GM04504 (cell line): ENCODE measurements at places on chromosomes 3 and 15.

- DNase-seq: no peak
Measured at GRCh38 chr3:126525853-126526667, 2.1 kb downstream of the CHST13 start.

DNA sequence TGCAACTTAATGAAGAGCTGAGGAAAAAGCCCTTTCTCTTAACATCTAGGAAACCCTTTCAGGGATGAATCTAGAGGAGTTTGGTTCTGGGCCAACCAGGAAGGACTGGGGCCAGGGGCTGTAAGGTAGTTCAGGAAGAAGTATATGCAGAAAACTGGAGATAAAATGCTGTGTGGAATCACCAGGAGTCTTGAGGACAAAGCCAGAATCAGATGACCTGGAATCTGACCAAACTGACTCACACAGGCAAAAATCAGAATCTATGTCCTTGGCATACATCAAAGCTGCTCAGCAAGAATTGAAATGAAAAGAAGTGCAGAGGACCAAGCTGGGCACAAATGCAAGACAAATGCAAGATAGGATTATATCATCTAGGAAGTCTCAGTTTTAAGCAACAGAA lies 59.4 kb upstream of the ATP2C1 start:
- DNase-seq: peak; percentile 8

DNA sequence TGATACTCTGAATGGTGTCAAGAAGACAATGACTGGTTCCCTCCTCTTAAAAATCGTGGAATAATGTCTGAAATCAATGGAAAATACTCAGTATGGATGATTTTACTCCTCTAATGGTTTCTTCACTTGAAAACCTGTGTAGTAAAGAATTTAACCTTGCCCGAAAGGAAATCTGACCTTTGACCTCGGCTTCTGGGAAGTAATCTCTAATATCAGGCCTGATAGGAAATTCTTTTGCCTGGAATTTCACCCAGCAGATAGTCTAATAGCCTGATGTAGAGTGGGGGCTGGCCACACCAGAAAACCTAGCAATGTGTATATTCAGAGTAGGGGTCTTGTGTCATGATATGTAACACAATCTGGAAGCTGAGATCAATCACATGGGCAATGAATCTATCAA lies 91.5 kb upstream of the GOLIM4 start:
- DNase-seq: no peak

- DNase-seq: no peak
Measured at GRCh38 chr3:10505050-10505790, at the start of gene ATP2B2. Gene ATP2B2, minus strand, starts transcription at chr3:10505586. Its CDS starts 56,043 bp downstream, at chr3:10449543.

DNA sequence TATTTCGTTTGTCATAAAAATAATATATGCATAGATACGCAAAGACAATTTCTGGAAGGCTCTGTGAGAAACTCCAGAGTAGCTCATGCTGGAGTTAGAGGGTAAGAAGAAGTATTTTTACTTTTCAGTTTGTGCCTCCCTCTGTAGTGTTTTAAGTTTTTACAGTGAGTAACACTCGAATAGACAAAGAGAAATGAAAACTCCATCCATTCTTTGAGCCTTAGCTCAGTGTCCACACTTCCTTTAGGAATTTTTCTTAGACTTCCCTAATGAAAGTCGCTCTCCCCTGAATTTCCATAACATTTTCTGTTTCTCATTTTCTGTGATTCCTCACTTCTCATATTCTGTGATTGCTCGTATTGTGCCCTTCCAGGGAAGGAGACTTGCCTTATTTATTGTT lies 2.1 kb downstream of the BLOC1S6 start:
- DNase-seq: no peak

DNA sequence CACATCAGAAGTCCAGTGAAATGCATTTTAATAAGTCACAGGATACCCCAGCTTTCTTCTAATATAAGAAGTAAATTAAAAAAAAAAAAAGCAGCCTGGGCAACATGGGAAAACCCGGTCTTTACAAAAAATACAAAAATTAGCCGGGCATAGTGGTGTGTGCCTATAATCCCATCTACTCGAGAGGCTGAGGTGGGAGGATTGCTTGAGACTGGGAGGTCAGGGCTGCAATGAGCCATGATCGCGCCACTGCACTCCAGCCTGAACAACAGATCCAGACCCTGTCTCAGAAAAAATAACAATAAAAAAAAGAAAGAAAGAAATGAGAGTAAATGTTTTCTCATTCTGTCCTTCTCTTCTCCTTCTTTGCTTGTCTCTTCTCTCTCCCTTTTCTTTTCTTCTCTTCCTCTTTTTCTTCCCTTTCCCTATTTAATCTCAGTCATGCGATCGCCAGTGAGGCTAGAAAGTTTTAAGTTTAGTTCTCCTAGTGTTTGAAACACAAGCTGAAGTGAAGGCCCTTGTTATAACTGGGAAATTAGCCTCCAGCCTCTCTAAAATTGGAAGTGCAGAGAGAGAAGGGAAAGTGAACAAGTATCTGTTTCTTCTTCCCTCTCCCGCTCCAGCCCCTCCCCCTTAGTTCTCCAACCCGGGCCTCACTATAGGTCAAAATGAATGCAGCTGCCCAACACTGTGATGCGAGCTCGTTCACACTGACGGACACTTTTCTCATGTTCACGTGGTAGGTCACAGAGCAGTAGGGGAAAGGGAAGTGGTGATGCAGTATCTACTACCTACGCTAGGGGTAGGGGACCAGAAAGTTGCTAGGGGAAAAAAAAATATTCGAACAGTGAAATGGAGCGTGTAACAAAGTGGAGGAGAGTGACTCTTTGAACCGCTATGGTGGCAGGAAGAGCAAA lies 23.5 kb upstream of the TSC22D2 start:
- no peak for DNase-seq

GRCh38 chr3:28726840-28727239 lies 378.2 kb upstream of the AZI2 start:
- DNase-seq: peak; percentile 5

GRCh38 chr3:186882150-186882524 lies 39.6 kb downstream of the ADIPOQ start:
- DNase-seq: no peak

DNA sequence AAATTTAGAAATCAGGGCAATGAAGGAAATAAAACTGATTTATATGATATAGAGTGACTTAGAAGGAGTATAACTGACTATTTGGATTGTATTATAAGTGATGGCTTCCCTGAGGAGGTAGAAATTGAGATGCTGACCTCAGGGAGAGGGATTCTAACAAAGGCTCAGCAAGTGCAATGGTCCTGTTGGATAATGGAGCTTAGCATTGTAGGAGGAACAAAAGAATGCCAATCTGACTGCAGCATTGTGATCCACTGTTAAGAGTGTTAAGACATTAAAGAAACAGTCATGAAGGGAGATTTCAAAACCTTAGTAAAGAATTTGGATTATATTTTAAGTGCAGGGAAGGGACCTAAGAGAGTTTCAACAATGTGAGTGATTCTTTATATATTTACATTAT lies 158.4 kb upstream of the NAALADL2 start:
- DNase-seq: no peak

GRCh38 chr3:129648391-129648790 lies 41.9 kb upstream of the PLXND1 start:
- no peak for DNase-seq

- DNase-seq: no peak
Measured at GRCh38 chr3:66037330-66037985, 1.3 kb downstream of the MAGI1 start.

DNA sequence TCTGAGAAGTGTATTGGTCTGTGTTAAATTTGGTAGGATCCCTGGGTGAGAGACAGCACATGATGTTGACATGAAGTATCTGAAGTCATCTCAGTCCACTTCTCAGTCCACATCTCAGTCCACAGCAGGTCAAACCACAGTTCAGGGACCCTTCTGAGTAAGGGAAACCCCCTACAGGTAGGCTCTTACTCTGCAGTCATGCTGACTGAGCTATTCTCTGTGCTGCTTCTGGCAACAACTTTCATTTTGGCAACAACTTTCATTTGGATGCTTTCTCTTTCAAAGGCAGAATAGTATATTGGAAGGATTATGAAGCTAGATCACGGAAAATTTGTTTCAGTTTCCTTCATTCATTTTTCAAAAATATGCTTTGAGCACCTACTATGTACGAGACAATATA lies 178.2 kb upstream of the GOLIM4 start:
- no peak for DNase-seq

DNA sequence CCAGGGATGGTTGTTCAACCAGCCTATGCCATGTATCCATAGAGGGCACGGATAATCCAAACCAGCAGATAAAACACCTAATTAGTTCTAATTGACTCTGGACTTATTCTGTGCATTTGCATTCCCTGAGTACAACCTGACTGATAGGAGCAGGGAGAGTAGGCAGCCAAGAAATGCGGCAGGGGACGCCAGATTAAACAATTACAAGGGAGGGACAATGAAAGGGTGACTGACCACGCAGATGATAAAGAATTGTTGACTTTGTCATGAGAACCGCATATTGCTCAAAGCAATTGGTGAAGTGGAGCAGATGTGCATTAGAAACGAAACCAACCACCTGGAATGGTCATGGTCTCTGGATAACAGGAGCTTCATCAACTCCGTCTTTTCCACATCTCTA lies 369.1 kb upstream of the FRG2C start:
- DNase-seq: no peak

DNA sequence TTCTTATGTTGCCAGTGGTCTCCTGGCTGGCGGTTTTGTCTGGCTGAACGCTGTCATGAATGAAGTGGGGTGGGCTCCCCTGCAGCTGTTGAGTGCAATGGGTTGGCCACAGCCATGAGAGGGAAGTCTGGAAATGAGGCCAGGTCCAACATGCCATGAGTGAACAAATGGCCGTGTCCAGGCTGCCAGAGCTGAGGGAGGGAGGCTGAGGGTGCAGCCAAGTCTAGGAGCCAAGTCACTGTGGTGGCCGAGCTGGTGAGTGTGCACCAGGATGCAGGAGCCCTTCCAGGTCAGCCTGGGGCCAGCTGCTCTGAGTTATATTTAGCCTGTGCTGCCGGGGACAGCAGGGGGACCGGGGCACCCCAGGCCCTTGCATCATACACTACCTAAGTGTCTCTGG lies 24.7 kb upstream of the PRR23E start:
- DNase-seq: no peak

GRCh38 chr15:63264688-63265293 lies 12.6 kb upstream of the APH1B start:
- DNase-seq: peak; percentile 29

DNA sequence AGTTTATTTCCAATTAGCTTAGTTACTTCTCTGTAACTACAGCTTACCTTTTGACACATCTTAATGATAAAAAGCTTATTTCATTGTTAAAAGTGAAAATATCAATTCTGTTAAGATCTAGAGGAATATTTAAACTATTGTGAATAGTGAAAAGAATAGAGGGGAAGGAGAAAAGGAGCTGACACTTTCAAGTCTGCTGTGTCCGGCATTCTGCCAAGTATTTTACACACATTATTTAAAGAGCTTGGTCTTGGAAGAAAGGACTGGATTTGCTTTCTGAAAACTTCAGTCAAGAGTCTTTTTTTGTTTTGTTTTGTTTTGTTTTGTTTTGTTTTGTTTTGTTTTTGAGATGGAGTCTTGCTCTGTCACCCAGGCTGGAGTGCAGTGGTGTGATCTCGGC lies 34.8 kb downstream of the CCDC80 start:
- no peak for DNase-seq

DNA sequence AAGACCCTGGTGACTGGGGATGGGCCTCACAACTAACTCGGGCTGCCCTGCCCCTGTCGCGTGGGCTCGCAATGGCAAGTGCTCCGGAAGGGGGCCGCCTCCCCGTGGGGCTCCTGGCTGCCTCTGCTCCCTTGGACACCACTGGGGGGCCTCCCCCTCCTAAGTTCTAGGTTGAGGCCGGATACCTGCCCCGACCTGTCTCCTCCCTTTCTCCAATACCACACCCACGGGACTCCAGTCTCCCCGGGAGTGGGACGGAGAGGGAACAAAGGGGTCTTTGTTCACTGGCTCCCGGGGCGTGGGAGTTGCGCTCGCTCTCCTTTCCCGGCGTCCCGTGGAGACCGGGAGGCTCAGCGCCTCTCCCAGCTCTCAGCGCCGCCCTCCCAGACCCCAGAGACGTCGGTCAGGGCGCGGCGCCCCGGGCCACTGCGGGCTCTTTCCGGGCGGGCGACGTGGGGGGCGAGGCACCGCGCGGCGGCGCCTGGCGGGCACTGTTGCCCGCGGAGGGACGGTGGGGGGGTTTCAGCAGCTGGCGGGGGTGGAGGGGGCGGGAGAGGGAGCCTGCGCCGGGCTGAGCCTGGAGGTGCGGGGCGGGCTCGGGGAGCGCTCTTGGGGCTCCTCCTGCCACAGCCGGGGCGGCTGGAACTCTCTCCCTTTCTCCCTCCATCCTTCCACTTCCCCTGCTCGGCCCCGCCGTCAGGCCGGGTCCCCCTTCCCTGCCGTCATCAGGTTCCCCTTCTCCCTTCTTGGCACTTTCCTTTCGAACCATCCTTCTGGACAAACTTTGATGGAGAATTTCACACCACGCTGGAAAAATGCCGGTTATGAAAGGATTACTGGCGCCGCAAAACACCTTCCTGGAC lies at the start of gene KCNH8:
Gene KCNH8, plus strand, starts transcription at position 606 of the 863 bp plus-strand sequence. Its CDS starts 210 bp downstream, at position 816.
- DNase-seq: no peak

DNA sequence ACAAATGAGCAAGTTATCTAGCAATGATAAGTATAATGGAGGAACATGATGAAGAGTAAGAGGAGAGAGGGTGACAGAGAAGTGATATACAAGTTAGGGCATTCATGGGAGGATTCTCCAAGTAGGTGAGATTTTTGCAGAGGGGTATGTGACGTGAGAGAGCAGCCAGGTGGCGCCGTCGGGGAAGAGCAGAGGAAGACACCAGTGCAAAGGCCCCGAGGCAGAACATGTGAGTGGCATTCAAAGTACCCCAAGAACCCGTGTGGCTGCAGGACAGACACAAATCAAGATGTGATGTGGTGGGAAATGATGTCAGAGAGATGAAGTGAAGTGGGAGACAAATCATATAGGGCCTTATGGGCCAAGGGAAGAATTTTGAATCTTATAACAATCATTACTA lies 81.8 kb upstream of the GRM7 start:
- DNase-seq: no peak

GRCh38 chr3:170759511-170760173 lies 110.4 kb downstream of the RPL22L1 start:
- DNase-seq: no peak
